ENCODE measurements at places on chromosomes 2 and 18.

DNA sequence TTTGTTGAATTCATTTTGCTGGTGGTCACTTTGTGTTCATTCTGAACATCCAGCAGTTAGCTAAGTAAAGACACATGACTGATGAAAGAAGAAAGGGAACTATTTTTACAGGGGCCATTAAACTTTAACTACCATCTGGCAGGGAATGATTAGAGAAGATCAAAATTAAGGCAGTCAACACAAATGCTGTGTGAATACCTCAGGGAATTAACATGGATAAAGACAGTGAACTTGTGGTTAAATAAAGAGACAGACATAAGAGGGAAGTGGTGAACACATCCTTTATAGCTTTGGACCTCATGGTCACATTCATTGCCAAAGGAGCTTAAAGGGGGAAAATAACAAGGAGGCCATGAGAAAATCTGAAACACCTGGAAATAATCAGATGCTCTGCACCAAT lies 52.6 kb upstream of the ATP5MC3 start:
- DNase-seq: no peak

GRCh38 chr2:179455824-179456223 lies 191.2 kb upstream of the SESTD1 start:
- no peak for DNase-seq

DNA sequence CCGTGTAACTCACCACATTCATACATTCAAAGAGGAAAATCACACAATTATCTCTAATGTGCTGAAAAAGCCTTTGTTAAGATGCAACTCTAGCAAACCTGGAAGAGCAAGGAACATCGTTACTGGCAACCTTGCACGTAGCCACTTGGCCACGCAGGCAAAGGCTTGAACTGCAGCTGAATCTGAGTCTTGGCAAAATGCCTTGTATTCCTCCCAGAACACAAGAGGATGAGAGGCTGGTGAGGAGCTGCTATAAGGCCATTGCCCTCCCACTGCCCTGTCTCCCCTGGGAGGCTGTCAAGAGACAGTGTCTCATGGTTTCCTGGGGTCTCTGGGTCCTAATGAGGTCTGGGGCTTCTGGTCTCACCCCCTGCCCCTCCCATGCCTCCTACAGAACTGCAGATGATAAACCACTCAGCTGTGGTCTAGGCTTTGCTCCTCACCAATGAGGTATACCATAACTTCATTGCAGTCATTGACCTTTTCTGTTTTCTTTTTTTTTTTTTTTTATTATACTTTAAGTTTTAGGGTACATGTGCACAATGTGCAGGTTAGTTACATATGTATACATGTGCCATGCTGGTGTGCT lies 141.4 kb downstream of the SPP2 start:
- no peak for DNase-seq

DNA sequence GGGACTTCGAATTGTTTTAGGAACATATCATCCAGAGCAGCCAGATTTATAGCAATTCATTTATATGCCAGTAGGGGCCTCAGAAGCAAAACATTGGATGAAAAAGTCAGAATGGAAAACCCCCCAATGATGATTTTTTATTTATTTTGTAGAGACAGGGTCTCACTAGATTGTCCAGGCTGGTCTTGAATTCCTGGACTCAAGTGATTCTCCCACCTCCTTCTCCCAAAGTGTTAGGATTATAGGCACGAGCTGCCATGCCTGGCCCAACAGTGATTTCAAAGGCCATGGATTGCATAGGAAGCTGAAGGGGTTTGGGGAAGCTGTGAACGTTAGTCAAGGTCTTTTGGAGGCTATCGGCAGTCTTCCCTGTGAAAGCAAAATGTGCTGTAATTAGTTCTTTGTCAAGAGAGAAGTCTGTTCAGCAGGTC lies 21.9 kb upstream of the MCFD2 start:
- DNase-seq: no peak

DNA sequence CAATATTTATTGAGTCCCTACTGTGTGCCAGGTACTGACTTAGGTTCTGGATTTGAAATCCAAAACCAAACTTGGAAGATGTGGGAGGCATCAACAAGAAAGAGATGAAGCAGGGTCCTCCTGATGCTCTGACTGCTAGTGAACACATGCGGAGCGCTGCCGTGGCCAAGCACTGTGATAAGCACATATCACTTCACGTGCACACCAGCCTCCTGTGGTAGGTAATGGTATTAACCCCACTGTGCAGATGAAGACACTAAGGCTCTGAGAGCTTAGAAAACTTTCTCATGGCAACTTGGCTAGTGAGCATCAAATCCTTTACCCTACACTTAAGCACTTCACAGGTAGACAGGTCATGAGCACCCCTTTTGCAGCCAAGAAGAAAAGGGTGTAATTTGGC lies 216.1 kb downstream of the HAUS1 start:
- DNase-seq: no peak

DNA sequence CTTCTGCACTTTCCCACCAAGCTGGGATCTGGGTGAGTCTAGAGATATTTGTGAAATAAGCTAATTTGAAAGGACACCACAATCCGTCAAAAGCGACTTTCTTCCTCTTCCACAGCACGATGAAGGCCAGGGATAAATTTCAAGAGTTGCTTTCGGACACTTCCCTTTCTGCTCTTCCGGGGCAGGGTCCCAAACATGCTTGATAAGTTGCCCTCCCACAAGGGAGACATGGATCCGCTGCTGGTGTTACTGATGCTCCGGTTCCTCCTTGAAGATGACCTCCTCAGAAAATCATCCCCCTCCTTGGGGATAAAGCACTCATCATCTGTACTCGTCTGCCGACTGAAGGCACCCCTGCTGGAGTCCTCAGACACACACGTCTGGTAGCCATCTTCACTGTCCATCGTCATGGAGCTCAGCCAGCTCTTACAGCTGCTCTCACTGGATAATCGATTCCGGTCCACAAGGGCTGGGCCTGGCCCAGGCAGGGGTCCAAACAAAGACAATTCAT lies 28.2 kb downstream of the CYTIP start:
- no peak for DNase-seq

DNA sequence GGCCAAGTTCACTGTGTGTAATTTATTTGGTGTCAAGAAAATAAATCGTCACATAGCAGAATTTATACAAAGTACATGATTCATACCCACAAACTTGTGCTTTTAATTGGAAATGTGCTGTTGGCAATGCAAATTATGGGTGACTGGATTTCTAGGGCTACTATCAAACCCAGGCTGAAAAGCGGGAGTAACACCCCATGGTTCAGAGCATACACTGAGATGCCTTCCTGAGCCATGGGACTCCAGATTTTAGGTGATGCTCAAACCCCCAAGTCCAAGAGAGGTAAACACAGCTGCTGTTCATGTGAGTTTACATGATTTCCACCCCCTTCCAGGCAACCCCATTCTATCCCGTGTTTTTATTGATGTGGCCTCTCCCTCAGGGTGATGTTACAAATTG lies 565.9 kb upstream of the ID2 start:
- no peak for DNase-seq

DNA sequence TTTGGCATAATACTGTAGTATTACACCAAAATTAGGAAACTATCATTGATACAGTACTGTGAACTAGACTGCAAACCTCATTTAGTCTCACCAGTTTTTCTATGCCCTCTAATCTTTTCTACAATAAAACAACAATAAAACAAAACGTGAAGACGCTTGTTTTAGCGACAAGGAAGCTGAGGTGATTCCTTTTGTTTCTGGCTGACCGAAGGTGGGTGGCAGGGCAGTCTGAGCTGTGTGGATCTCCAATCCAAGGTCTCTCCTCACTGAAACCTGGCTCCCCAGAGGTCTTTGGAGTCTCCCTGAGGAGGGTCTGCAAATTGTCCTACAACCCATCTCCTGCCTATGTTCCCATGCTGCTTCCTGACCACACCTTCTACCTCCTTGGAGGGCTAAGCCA lies 59.3 kb downstream of the ARMC9 start:
- no peak for DNase-seq

DNA sequence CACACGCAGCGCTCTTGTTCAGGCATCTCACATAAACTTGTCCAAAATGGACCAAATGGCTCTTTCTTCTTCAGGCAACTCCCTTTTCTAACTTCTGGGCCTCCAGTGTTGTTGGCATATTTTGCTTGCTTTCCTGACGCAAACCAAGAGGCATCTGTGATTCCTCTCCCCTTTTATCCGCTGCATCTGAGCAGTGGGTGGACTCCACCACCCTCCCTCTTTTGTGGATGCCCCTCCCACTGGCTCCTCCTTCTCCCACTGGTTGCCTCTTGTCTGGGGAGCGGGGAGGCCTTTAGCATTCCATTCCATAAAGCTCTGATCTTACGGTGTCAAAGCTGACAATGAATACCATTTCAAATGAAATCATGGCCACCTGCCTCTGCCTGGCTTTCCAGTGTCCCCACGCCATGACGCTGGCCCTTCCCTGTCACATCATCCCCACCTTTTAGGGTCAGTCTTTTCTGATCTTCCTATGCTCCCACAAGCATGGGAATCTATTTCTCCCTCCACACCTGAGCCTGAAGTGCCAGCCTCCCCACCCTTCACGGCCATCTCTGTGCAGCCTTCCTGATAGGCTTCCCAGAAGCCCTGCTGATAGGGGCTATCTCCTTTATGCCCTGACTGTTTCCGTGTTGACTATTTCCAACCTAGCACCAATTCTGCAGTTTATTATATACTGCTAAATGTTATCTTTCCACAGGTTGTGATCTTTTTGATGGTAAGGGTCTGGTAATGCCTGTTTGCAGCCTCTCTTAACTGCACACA lies 51.5 kb downstream of the RPL37A start:
- no peak for DNase-seq

DNA sequence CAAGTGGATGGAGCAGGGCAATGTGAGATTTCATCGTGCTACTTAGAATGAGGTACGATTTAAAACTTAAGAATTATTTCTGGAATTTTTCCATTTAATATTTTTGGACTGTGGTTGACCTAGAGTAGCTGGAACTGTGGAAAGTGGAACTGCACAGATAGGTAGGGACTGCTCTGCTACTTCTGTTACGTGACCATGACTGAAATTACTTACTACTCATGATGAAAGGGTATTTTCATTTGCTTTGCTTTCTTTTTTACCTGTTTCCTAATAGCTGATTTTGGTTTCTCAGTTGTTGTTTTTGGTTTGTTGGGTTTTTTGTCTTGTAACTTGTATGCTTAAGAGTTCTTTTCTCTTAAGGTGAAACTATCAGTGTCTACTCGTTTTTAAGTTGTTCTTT lies 11.4 kb downstream of the UBE2E3 start:
- DNase-seq: no peak

Data from kidney epithelial cell (primary cell).